CD4-positive, alpha-beta T cell treated with Interleukin-21 for 1 hour (primary cell): ENCODE measurements at places on chromosomes 4 and X.
A peak's percentile ranks its signal among the peaks of the same experiment; 100 is the strongest.

DNA sequence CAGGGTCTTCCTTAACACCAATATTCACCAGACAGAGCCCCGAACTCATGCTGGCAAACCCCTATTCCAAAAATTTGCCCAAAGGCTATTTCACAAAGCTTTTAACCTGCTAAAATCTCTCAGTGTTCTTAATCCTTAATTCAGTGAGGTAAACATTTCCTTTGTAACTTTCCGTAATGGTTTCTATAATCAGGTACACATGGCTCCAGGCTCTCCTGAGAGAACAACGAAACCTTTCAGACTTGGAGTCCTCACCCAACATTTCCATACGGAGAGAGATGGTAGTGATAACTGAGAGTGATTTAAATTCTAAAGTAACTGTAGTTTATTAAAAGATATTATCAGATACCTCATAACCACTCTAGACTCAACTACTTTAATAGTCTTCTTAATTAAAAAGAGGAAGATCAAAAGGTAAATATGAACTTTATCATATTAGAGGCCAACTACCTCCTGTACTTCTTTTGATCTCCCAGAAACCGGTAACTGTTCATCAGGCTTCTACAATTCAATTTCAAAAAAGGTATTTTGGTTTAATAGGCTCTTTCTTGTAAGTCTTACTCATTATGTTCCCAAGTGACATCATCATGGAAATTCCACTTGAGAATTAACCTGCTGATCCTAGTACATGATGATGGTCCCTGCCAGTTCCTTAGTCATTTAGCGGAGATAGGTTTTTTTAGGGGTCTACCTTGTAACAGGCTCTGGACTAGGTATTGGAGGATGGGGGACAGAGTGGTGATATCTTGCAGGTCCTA, 91.4 kb upstream of the UCP1 start:
- DNase-seq: no peak

DNA sequence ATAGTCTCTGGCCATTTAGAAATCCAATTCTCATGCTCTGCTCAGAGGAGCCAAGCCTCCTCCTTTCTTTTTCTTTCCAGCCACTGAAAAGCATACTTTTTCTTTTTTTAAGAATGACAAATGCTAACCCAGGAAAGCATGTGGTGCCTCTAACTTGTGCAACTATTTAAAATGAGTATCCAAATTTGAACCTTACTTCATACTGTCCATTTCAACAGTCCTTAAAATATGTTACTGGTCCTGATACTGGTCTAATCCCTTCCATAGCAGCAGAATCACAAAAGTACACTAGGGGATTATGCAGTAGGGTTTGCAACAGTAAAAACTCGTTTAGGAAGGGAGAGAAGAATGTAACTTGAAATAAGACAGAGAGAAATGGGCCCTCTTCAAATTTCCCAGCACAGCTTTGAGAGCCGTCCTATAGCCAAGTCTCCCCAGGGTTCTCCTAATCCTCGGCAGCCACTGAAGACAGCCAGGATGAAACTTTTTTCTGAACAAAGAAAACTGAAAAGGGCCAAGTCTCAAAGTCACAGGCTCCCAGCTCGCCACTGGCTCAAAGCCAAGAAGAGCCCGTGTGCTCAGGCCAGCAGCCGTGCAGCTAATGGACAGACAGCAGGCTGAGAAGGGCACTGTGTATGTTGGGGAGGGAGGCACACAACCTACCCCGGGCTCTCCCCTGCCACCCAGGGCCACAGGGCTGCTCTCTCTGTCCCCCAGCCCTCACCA, 39.5 kb downstream of the GPC4 start:
- DNase-seq: no peak

DNA sequence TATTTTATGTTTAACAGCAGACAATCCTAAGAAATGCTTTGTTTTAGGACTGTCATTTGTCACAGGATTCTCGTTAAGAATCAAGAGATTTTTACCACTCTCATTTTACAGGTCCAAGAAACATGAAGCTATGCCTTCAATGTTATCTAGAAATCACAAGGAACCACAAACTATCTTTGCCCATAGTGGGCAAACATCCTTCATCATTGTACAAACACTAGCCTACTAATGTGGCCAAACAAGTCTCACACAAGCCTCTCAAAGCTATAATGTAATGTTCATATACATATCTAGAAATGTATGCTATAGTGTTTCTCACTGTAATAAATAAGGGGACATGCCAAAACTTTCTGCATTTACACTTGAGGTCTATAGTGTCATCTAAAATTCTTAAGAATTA, 26.8 kb downstream of the ZMAT1 start:
- DNase-seq: no peak

GRCh38 chr4:184384810-184385557, 89.4 kb downstream of the IRF2 start:
- DNase-seq: no peak

- DNase-seq: peak; percentile 33
These were observed 20.4 kb upstream of the FRMPD3 start for GRCh38 chrX:107429090-107429489.

DNA sequence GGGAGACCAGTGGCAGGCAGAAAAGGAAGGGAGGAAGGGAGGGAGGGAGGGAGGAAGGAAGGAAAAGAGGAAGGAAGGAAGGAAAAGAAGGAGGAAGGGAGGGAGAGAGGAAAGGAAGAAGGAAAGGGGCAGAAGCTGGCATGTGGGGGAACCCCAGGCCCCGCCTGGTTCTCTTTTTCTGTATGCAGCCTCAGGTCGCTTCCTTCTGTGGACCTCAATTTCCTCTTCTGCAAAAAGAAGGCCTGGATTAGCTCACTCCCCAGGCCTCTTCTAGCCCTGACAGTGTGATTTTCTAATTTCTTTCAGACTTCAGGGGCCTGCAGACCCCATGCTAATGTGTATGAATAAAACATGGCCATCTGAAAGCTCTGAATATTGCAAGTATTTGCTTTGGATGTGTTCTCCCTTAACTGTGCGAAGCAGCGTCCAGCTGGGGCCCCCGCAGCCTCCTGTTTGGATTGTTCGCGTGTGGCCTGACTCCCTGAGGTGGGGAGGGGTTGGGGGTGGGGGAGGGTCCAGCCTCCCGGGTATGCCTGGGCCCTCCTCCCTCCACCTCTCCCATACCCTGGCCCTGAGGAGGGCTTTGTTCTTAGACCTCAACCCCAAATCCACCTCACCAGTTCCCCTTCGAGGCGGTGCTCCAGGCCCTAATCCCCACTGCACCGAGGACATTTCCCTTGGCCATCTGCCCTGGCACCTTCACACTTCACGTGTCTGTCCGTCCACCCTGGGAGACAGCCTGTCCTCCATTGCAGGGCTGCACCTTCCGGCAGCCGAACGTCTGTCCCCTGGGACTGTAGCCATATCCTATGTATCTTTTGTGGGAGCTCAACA, 199.9 kb upstream of the ATP6AP2 start:
- DNase-seq: no peak

DNA sequence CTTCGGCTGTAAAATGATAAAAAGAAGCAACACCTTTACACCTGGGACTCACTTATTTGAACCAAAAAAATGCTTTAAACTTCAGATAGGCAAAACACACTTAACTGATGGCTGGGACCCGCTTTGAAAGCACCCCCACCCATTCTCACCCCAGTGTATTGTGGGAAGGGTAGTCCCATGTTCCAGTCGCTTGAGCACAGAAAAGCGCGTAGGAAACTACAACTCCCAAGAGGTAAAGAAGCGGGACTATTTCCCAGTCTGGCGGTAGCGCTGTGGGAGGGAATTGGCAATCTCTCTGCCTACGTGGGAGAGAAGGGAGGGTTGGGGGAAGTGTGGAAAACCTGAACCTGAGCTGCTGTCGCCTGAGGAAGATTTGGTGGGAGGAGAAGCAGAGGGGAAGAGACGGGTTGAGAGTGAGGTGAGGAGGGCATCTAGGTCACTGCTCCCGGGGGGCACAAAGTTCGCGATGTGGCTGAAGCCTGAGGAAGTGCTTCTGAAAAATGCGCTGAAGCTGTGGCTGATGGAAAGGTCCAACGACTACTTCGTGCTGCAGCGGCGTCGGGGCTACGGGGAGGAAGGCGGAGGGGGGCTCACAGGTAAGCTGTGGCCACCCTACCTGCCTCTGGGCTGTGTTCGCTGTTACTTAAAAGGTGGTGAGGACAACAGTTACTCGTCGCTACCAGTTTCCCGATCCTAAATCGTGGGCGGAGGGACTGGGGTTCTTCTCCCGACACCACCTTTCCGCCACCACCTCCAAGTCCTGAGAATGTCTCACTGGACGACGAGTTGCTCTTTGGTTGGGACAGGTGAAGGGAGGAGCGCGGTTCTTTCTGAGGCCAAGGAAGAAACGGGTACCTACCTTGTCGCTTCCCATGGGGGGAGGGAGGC, at the start of gene TBC1D8B:
Gene TBC1D8B, plus strand, starts transcription at position 286 of the 888 bp plus-strand sequence. Its CDS starts 181 bp downstream, at position 467.
- DNase-seq: peak; percentile 51

DNA sequence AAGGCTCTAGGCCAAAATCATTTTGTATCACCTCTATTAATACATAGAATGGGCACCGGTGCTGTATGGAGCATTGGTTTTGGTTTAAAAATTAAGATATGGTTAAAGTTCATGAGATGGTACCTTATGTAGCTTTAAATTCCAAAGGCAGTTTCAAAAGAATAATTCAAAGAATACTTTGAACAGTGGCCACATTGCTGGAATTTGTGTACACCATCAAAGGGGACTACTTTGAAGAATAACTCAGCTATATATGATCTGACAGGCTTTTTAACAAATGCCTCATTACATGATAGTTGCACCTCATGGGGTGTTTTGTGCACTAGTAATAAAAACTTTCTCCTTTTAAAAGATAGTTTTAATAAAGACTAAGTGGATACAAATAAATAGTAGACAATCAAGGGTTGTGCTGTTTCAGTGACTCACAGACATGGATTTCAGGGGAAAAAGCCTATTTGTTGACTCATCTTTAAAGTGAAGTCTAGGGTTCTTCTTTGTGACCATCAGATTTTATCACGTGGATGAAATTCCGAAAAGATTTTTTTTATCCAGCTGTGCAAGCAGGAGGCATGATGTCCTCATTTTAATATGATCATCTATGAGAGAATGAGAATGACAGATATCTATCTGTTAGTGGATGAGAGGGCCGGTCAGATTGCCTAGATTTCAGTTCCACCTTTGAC, 12.8 kb downstream of the MTM1 start:
- DNase-seq: no peak
